Activated CD8-positive, alpha-beta memory T cell treated with anti-CD3 and anti-CD28 coated beads for 1 hour (primary cell): ENCODE measurements at places on chromosomes 5 and 9.

DNA sequence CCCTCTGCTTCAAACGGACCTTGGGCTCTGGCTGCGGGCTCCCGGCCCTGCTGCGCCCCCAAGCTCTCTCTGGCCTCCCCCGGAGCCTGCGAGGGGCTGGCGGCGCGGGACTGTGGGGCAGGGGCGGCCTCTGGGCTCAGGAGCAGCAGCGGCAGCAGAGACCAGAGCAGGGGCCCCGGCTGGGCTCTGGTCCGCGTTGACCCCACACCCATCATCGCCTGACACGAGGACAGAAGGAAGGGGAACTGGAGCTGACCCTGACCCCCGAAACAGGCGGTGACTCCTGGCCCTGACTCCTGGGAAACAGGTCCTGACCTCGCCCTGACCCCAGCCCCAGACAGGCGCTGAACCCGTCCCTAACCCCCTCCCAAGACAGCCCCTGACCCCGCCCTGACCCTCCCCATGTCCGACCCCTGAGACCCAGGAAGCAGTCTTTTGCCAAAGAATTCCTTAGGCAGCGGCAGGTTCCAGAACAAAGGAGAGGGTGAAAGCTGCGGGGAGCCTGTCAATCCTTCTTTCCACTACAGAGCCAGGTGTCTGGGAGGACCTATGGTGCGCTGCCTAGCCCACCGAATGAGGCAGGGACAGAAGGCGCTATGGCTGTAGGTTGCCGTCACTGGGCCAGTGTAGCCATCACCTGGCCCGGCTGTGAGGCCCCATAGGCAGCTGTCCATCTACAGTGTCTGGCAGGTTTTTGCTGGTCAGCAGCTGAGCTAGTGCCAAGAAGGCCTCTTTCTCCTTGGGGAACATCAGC is 74.7 kb upstream of the SPTLC1 start:
- no peak for DNase-seq

GRCh38 chr9:133134388-133135145 is 13.5 kb upstream of the RALGDS start:
- no peak for DNase-seq

DNA sequence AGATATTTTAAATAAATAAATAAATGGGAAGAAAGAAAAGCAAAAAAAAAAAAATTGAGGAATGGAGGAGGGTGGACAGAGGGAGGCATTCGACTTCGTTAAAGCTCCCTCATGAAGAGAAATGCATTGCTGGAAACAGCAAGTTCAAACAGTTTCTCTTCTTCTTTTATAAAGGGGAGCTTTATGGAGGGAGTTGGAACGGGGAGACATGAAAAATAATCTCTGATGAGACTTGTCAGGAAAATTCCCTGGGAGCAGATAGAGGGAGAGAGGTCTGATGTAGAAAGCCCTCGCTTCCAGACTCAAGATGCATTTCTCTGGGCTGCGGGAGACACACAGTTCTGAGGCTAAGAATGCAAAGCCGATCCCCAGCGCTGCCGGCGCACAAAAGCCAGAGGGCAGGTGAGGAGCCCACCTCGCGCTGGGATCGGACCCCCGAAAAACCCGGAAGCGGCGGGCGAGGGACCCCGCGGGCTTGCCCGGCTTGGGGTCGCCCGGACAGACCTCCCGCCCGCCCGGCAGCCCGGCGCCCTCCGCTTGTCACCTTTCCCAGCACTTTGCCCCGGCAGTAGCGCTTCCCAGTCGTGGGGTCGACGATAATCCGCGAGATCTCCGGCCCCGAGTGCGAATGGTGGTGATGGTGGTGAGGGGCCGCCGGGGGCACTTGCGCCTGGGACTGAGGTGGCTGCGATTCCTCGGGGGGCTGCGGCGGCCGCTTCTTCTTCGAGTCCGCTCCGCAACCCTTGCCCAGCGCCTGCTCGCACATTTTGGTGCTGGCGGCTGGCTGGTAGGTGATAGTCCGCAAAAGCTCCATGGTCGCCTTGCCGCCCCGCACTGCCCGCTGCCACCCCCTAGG is 512 bp downstream of the PLK2 start:
- peak; percentile 14 for DNase-seq

- DNase-seq, result no peak
These were observed 2.9 kb upstream of the SLC4A9 start for GRCh38 chr5:140356853-140357725.

- DNase-seq, result no peak
These were observed 123.2 kb downstream of the TLE1 start for GRCh38 chr9:81566074-81566698.

DNA sequence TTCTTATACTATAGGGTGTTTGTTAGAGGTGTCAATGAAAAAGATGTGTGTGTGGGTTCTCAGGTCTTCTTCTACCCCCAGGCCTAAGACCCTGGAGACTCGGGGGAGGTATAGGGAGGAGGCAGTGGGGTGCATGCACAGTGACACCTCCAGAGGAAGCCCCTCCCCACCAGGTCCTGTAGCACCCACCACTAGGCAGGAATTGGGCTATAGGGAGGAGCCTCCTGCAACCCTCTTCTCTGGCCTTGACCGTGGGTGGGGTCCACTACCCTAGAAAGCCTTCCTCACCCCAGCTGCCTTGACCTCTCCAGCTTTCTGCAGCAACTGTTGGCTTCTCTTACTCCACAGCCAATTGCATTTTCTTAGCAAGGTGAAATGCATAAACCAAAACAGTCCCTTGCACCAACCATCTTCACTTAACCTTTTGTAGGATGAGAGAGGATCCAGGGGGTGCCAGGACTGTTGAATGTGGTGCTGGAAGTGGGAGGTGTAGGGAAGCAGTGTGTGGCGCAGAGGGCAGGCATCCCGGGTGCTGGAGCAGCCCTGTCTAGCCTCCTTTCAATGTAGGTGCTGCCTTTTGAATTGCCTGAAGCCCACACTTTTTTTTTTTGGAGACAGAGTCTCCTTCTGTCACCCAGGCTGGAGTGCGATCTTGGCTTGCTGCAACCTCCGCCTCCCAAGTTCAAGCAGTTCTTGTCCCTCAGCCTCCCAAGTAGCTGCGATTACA is 128.5 kb downstream of the RGS3 start:
- DNase-seq, result no peak

DNA sequence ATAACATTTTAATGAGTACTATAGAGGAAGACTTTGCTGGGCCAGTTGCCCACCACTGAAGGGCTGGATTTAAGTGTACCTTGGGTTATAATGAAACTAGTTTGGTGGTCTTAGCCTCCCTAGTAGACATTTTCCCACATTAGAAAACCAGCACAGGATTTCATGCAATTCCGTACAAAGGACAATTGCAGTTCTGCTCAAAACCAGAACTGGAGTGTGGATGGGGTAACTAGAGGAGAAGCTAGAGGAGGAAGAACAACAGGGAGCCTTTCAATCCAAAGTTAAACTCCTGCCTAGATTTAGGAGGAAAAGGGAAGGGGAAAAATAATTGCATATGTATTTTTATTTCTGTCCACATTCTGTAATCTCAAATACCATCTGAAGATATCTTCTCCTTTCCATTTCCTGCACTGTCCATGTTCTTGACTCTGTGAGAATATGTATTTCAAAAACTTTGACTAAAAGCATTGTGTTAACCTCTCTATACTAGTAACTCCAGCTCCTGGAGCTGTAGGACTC is 97.5 kb upstream of the SSBP2 start:
- no peak for DNase-seq

- DNase-seq, result no peak
These were observed 60.3 kb downstream of the STX17 start for GRCh38 chr9:99966716-99967115.

- no peak for DNase-seq
These were observed 135.5 kb downstream of the RAB3C start for GRCh38 chr5:58718269-58718978.

GRCh38 chr9:132216861-132217619 is 55.2 kb downstream of the NTNG2 start:
- no peak for DNase-seq

- DNase-seq, result no peak
These were observed 72.3 kb upstream of the NIPAL4 start for GRCh38 chr5:157387683-157388093.

DNA sequence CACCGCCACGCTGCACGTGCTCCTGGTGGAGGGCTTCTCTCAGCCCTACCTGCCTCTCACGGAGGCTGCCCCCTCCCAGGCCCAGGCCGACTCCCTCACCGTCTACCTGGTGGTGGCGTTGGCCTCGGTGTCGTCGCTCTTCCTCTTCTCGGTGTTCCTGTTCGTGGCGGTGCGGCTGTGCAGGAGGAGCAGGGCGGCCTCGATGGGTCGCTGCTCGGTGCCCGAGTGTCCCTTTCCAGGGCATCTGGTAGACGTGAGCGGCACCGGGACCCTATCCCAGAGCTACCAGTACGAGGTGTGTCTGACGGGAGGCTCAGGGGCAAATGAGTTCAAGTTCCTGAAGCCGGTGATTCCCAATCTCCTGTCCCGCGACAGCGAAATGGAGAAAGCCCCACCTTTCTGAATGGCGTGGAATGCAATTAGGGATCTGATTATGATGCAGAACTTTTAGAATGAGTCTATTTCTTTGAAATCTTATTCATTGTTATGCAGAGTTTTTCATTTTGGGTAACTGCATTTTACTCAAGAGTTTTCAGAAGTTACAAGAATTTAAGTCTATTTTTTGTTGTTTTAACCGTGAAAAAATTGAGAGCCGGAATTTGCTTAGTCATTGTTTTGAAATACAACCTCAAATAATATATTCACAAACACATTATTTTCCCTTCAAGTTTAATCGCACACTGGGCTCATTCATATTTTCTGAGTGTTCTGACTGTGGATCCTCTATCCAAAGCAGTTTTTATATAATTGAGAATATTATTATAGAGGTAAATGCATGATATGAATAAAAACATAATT is 8.5 kb upstream of the PCDHB15 start:
- DNase-seq, result no peak

DNA sequence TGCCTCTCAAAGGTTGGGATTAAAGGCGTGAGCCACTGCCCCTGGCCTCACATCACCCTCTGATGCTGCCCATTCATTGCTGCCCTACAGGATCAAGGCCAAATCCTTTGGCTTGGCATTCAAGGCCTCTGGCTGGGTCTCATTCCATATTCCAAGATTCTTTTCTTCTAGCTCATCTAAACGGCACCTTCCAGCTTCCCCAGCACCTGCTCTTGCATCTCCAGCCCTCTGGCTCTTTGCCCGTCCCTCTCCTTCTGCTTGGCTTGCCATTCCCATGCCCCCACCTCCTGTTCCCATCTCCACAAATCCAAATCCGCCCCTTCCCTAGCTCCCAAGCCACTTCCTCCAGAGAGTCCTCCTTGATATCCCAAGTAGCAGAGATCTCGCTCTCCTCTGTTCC is 33.1 kb downstream of the CORO2A start:
- DNase-seq, result no peak

- DNase-seq, result no peak
These were observed 95.8 kb upstream of the DAP start for GRCh38 chr5:10856683-10857337.

GRCh38 chr5:54722846-54723433 is 205.4 kb downstream of the SNX18 start:
- no peak for DNase-seq

GRCh38 chr5:181028032-181028819 is 11.8 kb upstream of the BTNL9 start:
- no peak for DNase-seq

DNA sequence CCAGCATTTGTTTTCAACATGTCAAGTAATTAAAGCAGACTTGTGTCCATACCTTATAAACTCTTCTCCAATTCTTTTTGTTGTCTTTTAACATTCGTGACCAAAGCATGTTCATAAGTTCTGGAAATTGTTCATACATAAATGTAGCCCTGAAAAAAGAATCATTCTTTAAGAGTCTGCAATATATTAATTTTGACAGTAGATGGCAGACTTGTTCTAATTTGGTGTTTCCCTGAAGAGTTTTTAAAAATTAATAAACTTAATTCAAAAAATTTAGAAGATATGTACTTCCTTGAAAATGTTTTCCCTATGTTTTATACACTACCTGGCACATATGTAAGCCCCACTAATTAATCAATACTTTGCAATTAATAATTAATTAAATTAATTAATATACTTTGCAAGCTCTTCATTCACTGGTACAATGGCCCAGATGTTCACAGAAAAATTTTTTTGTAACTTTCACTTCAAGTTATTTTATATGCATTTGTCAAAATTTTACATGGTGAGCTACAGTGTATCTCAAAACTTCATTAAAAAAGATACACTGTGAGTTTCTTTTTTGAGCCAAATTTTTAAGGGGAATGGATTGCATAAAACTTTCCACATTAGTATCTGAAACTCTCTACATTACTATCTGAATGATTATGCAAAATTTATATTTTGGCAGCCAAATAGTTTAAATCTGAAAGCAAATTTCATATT is 42.1 kb downstream of the CLINT1 start:
- DNase-seq, result no peak

DNA sequence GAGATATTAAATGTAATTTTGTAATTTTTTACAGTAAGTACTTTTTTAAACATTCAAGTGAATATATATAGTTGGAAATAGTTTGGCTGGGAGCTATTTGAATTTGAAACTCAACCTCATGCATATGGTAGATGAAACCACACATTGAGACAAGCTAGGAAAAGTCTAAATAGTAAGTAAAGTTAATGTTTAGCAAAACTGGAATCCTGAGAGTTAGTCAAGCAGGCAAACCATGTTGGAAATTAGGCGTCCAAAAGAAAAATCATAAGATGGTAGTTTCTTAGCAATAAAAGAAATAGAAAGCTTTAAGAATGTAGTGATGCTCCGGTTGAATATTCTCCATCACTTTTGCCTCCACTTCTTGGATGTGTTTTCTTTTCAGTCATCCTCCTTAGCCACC is 657.1 kb upstream of the CDH10 start:
- DNase-seq, result no peak

DNA sequence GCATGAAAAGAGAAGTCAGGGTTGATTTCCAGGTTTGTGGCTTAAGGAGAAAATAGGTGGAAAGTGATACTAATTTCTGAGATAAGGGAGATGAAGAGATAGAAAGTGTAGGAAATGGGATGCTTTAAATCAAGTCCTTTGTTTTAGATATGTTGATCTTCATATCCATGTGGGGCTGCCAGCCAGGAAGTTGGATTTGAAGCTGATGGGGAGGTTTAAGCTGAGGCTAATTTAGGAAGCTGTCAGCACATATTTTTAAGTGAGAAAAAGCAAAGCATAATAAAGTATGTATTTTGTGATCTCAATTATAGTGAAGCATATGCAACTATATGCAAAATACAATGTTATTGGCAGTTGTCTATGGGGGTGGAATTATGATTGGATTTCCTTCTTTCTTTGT is 428.4 kb downstream of the CSNK1G3 start:
- DNase-seq, result no peak
